Kidney (tissue), 22 donors: ENCODE measurements at places on chromosomes 13 and 19. TPM values are rescaled to one million over a fixed set of nuclear protein-coding genes. Genes with fewer than 3 reads are reported as not detected.

The DIAPH3 gene
- 2.7 TPM for polyA plus RNA-seq

The IGFL4 gene
- polyA plus RNA-seq, result not detected

The TMC4 gene
- polyA plus RNA-seq, result 64.6 TPM

The SERPINE3 gene
- polyA plus RNA-seq, result not detected

The SPINT2 gene
- 425 TPM for polyA plus RNA-seq

The CABP5 gene
- not detected for polyA plus RNA-seq

The PTPRS gene
- 7.2 TPM for polyA plus RNA-seq

The MEF2B gene
- 0.47 TPM for polyA plus RNA-seq

The NXNL1 gene
- not detected for polyA plus RNA-seq

The SRRM5 gene
- 0.22 TPM for polyA plus RNA-seq

The CEACAM7 gene
- polyA plus RNA-seq, result not detected

The POMP gene
- polyA plus RNA-seq, result 115 TPM

The LATS2 gene
- polyA plus RNA-seq, result 5.5 TPM

The ZNF726 gene
- 2.7 TPM for polyA plus RNA-seq

The ZNF350 gene
- 7.8 TPM for polyA plus RNA-seq

The F2RL3 gene
- 1.4 TPM for polyA plus RNA-seq

The FAM98C gene
- 25.2 TPM for polyA plus RNA-seq

The MKNK2 gene
- polyA plus RNA-seq, result 67.2 TPM

The WDR87 gene
- polyA plus RNA-seq, result not detected

The LILRB1 gene
- polyA plus RNA-seq, result 0.41 TPM

The TARM1 gene
- polyA plus RNA-seq, result not detected

The FUT2 gene
- 0.28 TPM for polyA plus RNA-seq

The NLRP5 gene
- polyA plus RNA-seq, result not detected

The PBX4 gene
- 3.9 TPM for polyA plus RNA-seq

The IL17D gene
- not detected for polyA plus RNA-seq

The FCAR gene
- polyA plus RNA-seq, result not detected

The CBLC gene
- 8.2 TPM for polyA plus RNA-seq
